Central memory CD8-positive, alpha-beta T cell (primary cell): ENCODE measurements at places on chromosomes 2 and 18.

DNA sequence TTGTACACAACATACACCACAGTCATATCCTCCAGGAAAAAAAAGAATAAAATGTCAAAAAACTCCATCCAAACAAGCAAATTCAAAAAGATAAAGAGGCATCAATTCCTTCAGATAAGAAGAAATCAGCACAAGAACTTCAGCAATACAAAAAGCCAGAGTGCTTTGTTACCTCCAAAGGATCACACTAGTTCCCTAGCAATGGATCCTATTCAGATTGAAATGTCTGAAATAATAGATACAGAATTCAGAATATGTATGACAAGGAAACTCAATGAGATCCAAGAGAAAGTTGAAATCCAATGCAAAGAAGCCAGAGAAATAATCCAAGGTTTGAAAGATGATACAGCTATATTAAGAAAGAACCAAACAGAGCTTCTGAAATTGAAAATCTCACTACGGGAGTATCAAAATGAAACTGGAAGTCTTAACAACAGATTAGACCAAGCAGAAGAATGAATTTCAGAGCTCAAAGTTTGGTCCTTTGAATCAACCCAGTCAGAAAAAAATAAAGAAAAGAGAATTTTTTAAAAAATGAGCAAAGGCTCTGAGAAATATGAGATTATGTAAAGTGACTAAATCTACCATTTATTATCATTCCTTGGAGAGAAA, 80.6 kb downstream of the TRABD2A start:
- no peaks in the 10 kb centered on the region for H3K27me3 ChIP-seq
- H3K4me1 ChIP-seq: peaks cover 12% of the 10 kb centered on the region
- H3K27ac ChIP-seq: peak overlapping the region; percentile 56
- H3K4me3 ChIP-seq: peak overlapping the region; percentile 51

DNA sequence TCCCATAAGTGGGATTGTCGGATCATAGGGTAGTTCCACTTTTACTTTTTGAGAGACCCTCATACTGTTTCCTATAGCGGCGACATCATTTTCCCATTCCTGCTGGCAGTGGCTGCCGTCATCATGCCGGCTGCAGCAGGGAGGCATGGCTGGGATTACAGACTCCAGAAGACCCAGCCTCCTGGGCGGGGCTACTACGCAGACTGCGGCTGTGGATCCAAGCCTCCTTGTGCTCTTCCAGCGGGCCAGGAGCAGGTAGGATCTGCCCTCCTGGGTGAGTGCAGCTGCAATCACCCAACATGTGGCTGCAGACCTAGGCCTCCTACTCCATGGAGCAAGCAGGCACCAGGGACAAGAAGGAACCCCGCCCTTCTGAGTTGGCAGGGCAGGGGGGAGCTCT, 359.2 kb downstream of the GALR1 start:
- H3K27me3 ChIP-seq: peaks cover 38% of the 10 kb centered on the region
- no peaks in the 10 kb centered on the region for H3K36me3 ChIP-seq
- no peak overlapping the region for H3K27ac ChIP-seq
- no peaks in the 10 kb centered on the region for H3K4me1 ChIP-seq
- no peak for DNase-seq

DNA sequence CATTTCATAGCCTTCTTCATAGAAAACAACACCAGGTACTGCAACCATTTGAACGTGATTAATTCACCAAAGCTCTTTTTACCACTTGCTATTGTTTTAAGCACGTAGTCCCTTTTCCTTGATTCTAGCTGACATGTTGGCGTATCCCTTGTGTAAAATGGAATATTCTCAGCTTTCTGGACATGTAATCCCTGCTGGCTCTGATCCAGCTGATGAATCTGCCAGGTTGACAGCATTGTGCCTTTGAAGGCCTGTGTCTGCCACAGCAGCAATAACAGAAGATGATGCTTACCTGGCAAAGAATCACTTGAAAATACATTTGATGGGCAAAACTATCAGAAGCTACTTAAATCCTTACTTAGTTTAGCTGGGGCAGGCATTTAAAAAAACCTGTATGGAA, 81.0 kb upstream of the CCDC150 start:
- no peak overlapping the region for H3K4me3 ChIP-seq
- no peak overlapping the region for H3K27ac ChIP-seq
- DNase-seq: no peak
- no peaks in the 10 kb centered on the region for H3K4me1 ChIP-seq

DNA sequence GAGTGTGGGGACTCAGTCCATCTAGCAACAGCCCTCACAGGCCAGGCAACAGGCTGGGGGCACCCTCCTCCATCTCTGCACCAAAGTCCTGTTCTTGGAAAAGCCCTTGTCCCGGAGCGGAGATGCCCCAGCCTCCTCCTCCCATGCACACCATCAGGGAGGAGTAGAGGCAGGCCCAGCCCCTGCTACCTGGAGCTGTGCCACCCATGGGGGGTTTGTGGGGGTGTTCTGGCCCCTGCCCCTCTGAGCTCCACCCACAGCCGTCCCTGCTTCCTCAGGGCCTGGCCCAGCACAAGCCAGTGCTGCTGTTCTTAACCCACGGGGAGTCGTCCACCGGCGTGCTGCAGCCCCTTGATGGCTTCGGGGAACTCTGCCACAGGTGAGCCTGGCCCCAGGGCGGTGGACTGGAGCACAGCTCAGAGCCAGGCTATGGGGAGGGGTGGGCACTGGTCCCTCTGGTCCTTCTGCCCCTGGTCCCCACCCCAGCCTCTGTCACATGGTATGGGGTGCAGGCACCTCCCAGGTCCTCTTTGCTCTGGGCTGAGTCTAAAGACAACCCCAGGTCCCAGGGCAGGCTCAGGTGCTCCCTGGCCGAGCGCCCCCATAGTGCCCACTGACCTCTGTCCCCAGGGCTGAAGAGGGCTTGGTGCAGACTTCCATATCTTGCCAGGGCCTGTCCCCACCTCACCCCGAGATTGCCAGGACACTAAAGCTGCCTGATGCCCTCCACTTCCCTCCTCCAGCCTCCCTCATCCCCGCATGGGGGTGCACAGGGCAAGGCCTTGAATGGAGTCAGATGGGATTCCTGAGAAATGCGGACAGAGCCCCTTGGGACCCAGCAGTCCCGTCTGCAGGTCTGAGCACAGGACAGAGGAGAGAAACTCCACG, 2.7 kb downstream of the AGXT start:
- H3K27ac ChIP-seq: no peak overlapping the region
- H3K36me3 ChIP-seq: no peaks in the 10 kb centered on the region
- DNase-seq: no peak
- H3K27me3 ChIP-seq: peaks cover 36% of the 10 kb centered on the region

GRCh38 chr2:135245071-135245470, 193.0 kb downstream of the RAB3GAP1 start:
- no peak overlapping the region for H3K27ac ChIP-seq
- no peak for DNase-seq
- no peak overlapping the region for H3K4me3 ChIP-seq
- no peaks in the 10 kb centered on the region for H3K27me3 ChIP-seq
- H3K4me1 ChIP-seq: peaks cover 6% of the 10 kb centered on the region

GRCh38 chr2:208990716-208991115, 433.1 kb upstream of the MAP2 start:
- H3K27ac ChIP-seq: no peak overlapping the region
- H3K36me3 ChIP-seq: no peaks in the 10 kb centered on the region

- no peak overlapping the region for H3K27ac ChIP-seq
- peaks cover 2% of the 10 kb centered on the region for H3K27me3 ChIP-seq
- no peak overlapping the region for H3K4me3 ChIP-seq
- H3K36me3 ChIP-seq: peaks cover 2% of the 10 kb centered on the region
- H3K4me1 ChIP-seq: peaks cover 5% of the 10 kb centered on the region
- DNase-seq: no peak
Observed at GRCh38 chr2:42978175-42978886, 185.9 kb upstream of the HAAO start.

GRCh38 chr2:33168922-33169321, 222.2 kb downstream of the LTBP1 start:
- no peak overlapping the region for H3K27ac ChIP-seq
- H3K4me1 ChIP-seq: no peaks in the 10 kb centered on the region
- H3K27me3 ChIP-seq: no peaks in the 10 kb centered on the region
- H3K4me3 ChIP-seq: no peak overlapping the region

- no peak overlapping the region for H3K27ac ChIP-seq
- H3K4me1 ChIP-seq: no peaks in the 10 kb centered on the region
- peaks cover 2% of the 10 kb centered on the region for H3K36me3 ChIP-seq
- DNase-seq: no peak
- no peak overlapping the region for H3K4me3 ChIP-seq
Observed at GRCh38 chr2:28313220-28313784, 79.4 kb upstream of the FOSL2 start.

DNA sequence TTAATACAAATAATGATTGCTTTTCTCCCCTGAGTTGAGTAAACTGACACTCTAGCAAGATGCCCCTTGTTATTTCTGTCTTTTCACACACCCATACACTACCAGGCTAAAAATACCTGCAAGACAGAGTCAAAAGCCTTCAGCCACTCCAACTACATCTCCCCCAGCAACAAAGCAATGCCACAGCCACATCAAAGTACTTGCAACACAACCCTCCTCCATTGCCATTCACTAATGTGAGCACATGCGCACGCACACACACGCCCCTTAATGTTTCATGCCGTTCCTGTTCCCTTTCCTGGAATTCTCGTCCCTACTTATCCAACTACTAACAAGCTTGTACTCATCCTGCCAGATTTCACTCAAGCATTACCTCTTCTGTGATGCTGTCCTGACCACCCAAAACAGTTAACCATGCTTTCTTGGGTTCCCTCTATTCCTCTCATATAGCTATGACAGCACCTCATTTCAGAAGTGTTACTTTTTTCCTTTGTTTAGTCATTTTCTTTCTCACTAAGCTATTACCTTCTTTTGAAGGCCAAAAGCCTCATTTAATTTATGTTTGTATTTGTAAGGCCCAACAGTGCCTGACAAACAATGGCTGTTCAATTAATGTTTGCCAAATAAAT, 29.6 kb downstream of the SLC25A12 start:
- peaks cover 9% of the 10 kb centered on the region for H3K4me1 ChIP-seq
- no peaks in the 10 kb centered on the region for H3K27me3 ChIP-seq
- no peak overlapping the region for H3K27ac ChIP-seq
- DNase-seq: no peak

- DNase-seq: no peak
- H3K27ac ChIP-seq: no peak overlapping the region
- H3K27me3 ChIP-seq: no peaks in the 10 kb centered on the region
Observed at GRCh38 chr2:140851258-140851981, 1279.4 kb downstream of the LRP1B start.

GRCh38 chr18:9571546-9571945, 42.8 kb downstream of the PPP4R1 start:
- no peak overlapping the region for H3K4me3 ChIP-seq
- DNase-seq: no peak
- peak overlapping the region; percentile 0 for H3K27ac ChIP-seq
- no peaks in the 10 kb centered on the region for H3K27me3 ChIP-seq

DNA sequence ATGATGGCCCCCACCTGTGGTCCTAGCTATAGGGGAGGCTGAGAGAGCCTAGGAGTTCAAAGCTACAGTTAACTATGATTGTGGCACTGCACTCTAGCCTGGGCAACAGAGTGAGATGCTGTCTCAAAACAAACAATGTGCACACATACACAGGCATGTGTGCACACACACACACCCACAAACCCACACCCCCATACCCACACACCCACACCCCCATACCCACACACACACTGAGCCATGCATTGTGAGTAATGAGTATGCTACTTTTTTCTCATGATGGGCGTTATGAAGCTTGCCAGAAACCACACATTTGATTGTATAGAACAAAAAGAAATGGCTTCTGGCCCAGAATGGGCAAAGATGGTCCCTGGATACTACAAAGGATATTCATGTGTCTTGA, 691.1 kb downstream of the SLC4A3 start:
- H3K4me1 ChIP-seq: no peaks in the 10 kb centered on the region
- H3K36me3 ChIP-seq: no peaks in the 10 kb centered on the region
- H3K27ac ChIP-seq: no peak overlapping the region
- no peak for DNase-seq
- no peaks in the 10 kb centered on the region for H3K27me3 ChIP-seq
- H3K4me3 ChIP-seq: no peak overlapping the region

DNA sequence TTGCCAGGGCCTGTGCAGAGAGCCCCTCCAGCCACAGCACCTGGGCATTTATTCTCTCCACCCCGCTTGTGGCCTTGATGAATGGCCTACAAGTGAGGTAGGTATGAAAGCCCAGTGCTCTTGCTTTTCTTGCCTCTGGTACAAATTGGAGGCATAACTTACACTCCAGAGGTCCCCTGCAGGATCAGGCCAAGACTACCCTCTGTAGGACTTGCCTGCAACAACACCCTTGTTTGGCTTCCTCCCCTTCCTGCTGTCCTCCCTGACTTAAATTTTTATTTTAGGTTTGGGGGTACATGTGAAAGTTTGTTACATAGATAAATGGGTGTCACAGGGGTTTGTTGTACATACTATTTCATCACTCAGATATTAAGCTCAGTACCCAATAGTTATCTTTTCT, 95.7 kb downstream of the CDC42EP3 start:
- H3K4me3 ChIP-seq: no peak overlapping the region

DNA sequence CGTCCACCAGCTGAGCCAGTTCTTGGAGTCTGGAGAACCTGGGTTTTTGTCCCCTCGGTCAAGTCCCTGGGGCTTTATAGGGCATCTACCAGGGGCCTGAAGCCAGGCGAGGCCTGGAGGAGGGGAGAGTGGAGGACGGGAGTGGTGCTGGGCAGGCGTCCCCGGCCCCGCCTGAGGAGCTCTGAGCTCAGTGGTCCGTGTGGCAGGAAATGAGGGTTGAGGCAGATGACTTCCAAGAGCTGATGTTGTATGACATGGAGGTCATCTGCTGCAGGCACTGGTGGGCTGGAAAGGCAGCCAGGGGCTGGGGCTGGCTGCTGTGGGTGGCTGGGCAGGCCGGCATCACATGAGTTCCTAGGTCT, 118.5 kb upstream of the HS6ST1 start:
- no peak overlapping the region for H3K27ac ChIP-seq
- no peaks in the 10 kb centered on the region for H3K36me3 ChIP-seq
- no peak overlapping the region for H3K4me3 ChIP-seq

GRCh38 chr2:20189299-20189931, 35.5 kb downstream of the SDC1 start:
- no peaks in the 10 kb centered on the region for H3K4me1 ChIP-seq
- H3K4me3 ChIP-seq: no peak overlapping the region

- peaks cover 6% of the 10 kb centered on the region for H3K4me1 ChIP-seq
- no peak overlapping the region for H3K4me3 ChIP-seq
- peaks cover 47% of the 10 kb centered on the region for H3K27me3 ChIP-seq
- H3K36me3 ChIP-seq: no peaks in the 10 kb centered on the region
Observed at GRCh38 chr2:66574701-66575624, 140.0 kb downstream of the MEIS1 start.

DNA sequence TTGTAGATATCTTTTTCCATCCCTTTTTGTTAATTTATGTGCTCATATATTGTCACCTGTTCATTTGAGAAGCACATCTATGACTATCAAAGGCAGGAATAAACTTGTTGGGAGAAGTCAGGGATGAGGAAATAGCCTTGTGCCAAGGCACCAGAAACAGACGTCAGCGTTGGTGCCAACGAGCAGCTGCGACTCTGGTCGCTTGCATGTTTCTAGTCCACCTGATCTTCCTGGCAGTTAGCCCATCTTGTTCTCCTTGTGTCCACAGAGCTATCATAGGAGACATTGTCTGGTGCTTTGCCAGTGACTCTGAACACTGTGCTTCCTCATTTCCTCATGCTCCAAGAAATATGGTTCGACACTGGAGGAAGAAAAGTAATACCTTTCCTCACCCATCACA, 374.4 kb downstream of the PTPRM start:
- peaks cover 14% of the 10 kb centered on the region for H3K4me1 ChIP-seq
- DNase-seq: no peak
- H3K27me3 ChIP-seq: no peaks in the 10 kb centered on the region
- H3K27ac ChIP-seq: no peak overlapping the region
- no peak overlapping the region for H3K4me3 ChIP-seq
- no peaks in the 10 kb centered on the region for H3K36me3 ChIP-seq

GRCh38 chr2:61995065-61995464, 89.6 kb downstream of the COMMD1 start:
- H3K36me3 ChIP-seq: no peaks in the 10 kb centered on the region
- no peak for DNase-seq
- no peaks in the 10 kb centered on the region for H3K27me3 ChIP-seq
- H3K4me1 ChIP-seq: no peaks in the 10 kb centered on the region
- no peak overlapping the region for H3K27ac ChIP-seq
